ENCODE measurements at places on chromosomes 7 and 10.
A peak's percentile ranks its signal among the peaks of the same experiment; 100 is the strongest.

DNA sequence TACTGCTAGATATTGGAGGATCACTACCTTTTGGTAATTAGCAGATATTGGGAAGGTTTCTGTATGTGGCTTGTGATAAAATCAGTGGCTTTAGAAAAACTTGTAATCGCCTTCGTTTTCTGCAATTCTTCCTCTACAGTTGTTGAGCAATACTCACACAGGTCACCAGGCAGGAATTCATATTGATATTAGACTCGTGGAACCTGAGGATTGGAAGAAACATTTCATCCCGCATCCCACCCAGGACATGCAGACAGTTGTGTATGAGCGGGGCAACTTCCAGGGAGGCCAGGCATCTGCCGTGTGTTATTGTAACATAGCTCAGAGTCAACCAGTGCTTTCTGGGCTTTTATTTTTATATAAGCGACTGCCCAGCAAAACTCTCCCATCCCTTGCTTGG is 821.3 kb downstream of the LRMDA start:
- DNase-seq = no peak

GRCh38 chr7:110347081-110347480 is 743.8 kb upstream of the LRRN3 start:
- DNase-seq = no peak

DNA sequence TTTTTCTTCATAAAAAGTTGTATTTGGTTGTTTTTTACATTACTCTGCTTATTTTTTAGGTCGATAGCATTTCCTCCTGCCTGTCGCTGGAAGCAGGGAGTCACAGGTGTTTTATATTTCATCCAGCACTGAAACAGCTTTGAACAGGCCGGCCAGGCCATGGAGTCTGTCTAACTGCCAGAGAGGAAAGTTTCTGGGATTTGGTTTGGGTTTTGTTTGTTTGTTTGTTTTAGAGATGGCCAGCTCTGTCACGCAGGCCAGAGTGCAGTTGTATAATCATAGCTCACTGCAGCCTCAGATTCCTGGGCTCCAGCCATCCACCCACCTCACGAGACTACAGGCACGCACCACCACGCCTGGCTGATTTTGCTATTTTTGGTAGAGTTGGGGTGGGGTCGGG is 23.4 kb downstream of the PROSER2 start:
- no peak for DNase-seq

DNA sequence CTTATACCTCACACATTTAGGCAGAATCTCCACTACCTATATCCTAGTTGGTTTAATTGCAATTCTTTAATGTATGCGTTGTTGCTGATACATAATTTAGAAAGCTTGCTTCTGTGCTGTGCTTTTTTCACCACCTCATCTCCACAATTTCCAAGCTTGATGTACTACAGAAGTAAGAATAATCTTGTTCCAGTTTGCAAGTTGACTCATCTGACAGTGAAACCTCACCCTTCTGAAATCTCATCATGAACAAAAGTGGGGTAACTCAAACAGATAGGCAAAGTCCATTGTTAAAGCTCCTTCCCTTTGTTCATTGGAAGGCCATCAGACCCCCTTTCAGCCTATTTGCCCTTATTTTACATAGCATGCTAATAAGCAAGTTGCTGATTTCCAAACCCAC is 13.6 kb downstream of the EIF4EBP2 start:
- DNase-seq = no peak

GRCh38 chr7:2209146-2209960 is 23.4 kb downstream of the MAD1L1 start:
- DNase-seq = peak; percentile 79

DNA sequence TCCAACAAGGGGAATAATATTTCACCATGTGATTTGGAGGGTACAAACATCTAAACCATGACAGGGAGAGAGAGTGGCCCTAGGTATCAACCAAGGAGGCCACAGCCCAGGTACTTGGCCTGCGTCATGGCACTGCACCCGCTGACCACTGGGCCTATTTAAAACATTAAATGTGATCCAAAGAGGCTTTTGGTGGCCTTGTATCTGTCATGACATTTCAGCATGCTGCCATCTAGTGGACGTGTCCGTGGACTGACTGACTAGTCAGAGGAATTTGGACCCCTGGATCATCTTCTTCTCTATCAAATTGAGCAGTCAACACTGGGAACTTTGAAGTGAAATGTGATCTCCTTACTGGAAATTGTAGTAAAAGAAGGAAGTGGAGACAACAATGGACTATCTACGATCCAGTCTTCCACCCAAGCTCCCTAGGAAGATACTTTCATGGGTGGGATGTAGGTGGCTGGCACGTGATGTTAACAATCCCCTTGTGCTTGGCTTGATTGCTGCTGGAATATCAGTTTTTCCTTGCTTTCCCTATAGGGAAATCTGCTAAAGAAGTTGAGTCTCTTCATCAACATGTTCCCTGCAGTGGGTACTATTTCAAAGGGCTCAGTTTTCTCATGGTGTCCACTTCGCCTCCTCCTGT is 24.6 kb upstream of the ITGA8 start:
- DNase-seq = peak; percentile 30

DNA sequence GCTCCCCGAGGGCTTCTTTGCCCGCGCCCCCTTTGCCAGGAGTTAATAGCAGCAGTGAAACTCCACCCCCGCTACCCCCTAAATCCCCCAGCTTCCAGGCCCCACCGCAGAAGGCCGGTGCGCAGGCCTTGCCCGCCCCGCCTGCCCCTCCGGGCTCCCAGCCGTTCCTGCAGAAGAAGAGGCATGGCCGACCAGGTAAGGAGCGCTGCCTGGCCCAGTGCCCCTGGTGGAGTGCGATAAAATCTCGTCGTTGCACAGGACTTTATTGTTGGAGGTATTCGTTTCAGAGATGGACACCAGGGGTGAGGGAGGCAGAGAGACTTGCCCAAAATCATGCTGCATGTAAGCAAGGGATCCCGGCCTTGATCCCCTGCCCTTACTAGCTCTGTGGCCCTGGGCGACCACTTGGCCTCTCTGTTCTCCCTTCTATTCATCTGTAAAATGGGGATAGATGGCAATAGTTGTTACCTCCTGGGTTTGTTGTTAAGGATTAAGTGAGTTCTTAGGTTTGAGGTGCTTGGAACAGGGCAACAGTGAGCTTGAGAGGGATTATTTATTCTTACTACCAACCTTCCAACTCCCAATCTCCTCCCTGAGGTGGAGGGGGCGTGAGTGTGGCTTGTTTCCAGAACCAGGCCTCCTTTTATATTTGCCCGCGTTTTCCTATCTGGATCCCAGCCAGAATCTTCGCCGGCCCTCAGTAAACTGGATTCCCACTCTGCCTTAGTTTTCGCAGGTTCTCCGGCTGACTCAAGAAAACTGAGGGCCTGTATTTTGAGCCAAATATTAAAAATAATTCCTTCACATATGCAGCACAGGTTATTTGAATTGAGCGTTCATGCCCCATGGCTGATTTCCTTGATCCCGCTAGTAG is 78.3 kb downstream of the WIPF3 start:
- DNase-seq = no peak

- no peak for DNase-seq
Measured at GRCh38 chr7:55574051-55574717, 1.9 kb upstream of the VOPP1 start.

DNA sequence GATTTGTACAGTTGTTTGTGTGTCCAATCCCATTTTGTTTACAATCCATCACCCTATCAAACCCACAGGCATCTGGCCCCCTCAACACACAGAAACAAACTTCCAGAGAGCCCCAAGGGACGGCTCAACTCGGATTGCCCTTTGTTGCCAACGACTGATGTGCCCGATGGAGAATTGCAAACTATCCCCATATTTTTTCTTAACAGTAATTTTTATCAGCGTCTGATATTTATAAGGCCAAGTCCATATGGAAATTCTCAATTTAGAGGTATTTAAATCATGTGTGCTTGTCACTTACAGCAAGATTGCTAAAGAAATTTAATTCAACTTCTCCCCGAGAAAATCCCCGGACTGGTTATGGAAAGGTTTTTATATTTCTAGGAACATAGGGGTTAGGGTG is 113.9 kb upstream of the NPS start:
- no peak for DNase-seq

GRCh38 chr7:55142919-55143600 is 124.2 kb downstream of the EGFR start:
- no peak for DNase-seq

GRCh38 chr7:129828989-129829736 is 123.6 kb downstream of the UBE2H start:
- DNase-seq = no peak

GRCh38 chr7:49453486-49453885 is 320.0 kb upstream of the VWC2 start:
- no peak for DNase-seq
